Stimulated activated naive CD4-positive, alpha-beta T cell treated with Interleukin-2 at 50 U/mL for 16 hours (primary cell): ENCODE measurements at places on chromosomes 5 and 9.

DNA sequence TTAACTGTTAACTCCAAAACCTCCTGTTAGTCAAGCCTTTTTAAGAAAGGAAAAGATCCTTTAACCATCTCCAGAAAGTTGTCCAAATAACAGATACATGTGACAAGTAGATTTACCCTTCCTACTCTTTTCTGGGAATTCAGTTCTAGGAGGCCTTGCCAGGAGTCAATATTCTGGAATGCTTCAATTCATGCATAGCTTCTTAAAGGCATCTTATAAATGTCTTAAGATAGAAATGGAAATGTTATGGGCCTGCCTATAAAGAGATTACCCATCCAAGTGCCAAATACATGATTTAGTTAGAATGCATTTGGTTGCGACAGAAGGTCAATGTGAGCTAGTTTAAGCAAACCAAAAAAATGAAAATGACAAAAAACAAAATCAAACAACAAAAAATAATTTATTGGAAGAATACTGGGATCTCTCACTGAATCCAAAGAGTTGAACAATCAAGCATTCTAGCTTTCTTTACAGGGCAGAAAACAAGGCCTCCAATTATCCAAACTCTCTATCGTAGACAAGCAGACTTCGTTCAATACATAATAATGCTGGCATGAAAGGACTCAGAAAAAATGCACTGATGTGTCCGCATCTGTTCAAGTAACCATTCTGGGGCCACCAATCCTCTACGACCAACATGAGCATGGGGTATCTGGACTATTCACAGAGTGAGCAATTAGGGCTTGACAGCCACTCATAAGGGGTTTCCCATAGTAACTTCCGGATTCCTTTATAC lies 188.6 kb downstream of the CTNND2 start:
- DNase-seq = no peak

- DNase-seq = no peak
Observed at GRCh38 chr5:168365581-168366081, 74.2 kb downstream of the WWC1 start.

DNA sequence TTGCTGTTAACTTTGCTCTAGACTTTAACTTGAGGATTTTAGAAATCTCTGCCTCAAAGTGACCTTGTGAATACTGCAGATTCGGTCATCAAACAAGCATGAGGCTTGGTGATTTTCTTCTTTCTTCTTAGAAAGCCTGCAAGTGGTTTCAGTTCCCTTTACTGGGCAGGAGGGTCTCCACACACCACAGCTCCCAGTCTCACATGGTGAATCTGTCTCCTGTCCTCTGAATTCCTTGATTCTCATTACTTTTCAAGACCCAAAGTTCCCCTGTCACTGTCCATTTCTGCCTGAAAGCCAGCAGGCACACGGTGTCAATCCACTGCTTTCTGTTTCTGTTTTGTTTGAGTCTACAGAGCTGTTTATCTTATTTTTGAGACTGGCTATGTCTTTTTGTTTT lies 14.1 kb downstream of the HSPB3 start:
- DNase-seq = no peak

- no peak for DNase-seq
Observed at GRCh38 chr5:61817472-61818326, 485.6 kb downstream of the ZSWIM6 start.

- DNase-seq = no peak
Observed at GRCh38 chr5:173310218-173310769, 17.9 kb downstream of the STC2 start.
